ENCODE measurements at places on chromosomes 12 and 14. TPM values are rescaled to one million over a fixed set of nuclear protein-coding genes. Genes with fewer than 3 reads are reported as not detected.

OR6C2 gene
- total RNA-seq, result not detected

RTN1 gene
- 5.6 TPM for total RNA-seq

GRCh38 chr12:48938805-48939204 is 13.5 kb upstream of the FKBP11 start:
- H3K4me1 ChIP-seq, result no peaks in the 10 kb centered on the region
- no peak for DNase-seq
- H3K27me3 ChIP-seq, result no peaks in the 10 kb centered on the region
- H3K27ac ChIP-seq, result no peak overlapping the region
- H3K36me3 ChIP-seq, result peaks cover 11% of the 10 kb centered on the region

TTC9 gene
- total RNA-seq, result 1.0 TPM

DNA sequence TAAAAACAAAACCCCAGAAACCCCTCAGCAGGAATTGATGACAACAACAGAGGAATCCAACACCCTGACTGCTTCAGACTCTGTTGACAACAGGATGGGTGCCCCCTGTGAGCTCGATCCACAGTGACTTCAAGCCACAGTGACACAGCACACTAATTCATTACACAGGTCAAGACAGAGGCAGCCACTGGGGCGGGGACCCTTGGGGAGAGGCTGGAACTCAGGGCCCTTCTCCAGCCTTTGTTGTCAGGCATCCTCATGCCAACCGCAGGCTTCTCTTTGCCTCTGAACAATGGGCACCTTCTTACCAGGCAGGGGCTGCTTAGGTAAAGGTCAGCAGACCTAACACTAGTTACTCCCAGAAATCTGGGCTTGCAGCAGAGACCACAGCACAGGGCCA is 37.6 kb downstream of the ACADS start:
- no peak for DNase-seq
- H3K4me3 ChIP-seq, result no peak overlapping the region
- no peaks in the 10 kb centered on the region for H3K4me1 ChIP-seq
- H3K27me3 ChIP-seq, result no peaks in the 10 kb centered on the region
- no peak overlapping the region for H3K27ac ChIP-seq
- peaks cover 11% of the 10 kb centered on the region for H3K36me3 ChIP-seq

ETFBKMT gene
- 3.3 TPM for total RNA-seq

C12orf42 gene
- total RNA-seq, result not detected

DNA sequence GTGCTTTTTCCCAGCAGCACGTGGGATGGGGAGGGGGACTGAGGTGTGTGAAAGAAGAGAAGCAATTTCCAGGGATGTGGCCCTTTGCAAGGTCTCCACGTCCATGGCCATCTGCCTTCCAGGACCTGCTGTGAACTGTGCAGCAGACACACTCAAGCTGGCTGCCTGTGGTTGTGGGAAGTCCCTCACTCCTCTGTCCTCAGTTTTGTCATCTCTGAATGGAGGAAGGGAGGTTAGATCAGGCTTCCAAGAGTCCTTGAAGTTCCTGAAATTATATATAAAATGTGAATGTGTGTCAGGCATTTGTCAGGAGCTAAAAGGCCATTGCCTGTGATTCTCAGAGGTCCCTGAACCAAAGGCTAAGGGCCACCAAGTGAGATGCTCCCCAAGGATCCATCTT is 328.2 kb downstream of the CACNA1C start:
- H3K4me3 ChIP-seq, result no peak overlapping the region
- no peaks in the 10 kb centered on the region for H3K27me3 ChIP-seq
- DNase-seq, result no peak
- H3K27ac ChIP-seq, result no peak overlapping the region
- H3K36me3 ChIP-seq, result no peaks in the 10 kb centered on the region

DNA sequence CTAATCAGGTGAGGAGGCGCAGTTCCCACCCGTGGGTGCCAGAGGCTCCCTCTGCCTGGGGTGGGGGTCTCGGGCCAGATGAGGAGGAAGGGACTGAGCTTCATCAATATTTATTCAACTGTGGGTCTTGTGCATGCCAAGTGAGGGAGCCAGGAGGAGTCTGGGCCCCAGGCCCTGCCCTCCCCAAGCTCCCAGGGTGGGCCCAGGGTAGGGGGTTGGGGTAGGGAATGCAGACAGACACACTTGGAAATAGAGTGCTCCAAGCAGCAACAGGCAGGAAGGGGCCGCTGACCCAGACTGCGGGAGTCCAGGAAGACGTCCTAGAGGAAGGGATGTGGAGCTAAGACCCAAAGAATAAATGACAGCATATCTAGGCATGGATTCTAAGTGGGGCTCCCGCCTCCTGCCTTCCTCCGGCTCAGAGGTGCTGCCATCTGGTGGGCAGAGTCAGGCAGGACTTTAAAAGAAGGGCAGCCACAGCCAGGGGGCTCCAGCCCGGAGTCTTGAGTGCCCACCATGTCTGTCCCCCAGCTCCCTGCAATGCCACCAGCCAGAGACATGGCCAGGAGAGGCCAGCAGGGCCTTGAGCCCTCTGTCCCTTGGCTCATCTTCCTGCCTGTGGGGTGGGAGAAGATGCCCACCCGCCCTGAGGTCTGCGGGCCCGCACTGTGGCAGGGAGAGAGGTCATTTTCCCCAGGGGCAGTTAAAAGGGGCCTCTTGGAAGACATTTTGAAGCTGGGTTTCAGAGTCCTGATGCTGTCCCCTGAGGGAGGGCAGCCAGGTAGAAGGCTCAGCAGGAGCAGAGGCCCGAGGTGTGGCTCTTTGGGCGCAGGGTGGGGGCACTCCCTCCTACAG is 70.1 kb downstream of the PHETA1 start:
- H3K27ac ChIP-seq, result no peak overlapping the region
- H3K27me3 ChIP-seq, result no peaks in the 10 kb centered on the region
- no peaks in the 10 kb centered on the region for H3K4me1 ChIP-seq
- H3K36me3 ChIP-seq, result no peaks in the 10 kb centered on the region
- H3K4me3 ChIP-seq, result no peak overlapping the region

- no peak overlapping the region for H3K4me3 ChIP-seq
- H3K36me3 ChIP-seq, result no peaks in the 10 kb centered on the region
- no peaks in the 10 kb centered on the region for H3K27me3 ChIP-seq
- no peak for DNase-seq
Measured at GRCh38 chr12:132430838-132431774, 58.8 kb upstream of the FBRSL1 start.

DNA sequence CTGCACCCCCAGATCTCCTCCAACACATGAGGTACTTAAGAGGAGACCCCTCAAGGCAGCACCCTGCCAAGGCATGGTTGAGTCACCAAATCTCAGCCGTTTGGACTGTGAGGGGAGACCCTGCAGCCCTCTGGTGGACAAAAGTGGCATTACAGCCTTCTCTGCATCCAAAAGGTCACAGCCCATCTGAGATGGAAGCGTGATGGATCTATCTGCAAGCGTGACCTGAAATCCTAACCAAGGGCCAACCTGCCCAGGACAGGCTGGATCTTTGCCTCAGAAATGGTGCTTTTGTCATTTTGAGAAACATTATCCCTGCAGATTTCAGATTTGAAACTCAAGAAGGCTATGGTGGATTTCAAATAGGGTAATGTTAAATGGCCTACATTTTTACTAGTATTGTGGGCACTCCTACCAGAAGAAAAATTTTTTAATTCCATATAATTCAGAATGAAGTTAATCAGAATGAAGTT is 23.7 kb upstream of the DHRS4 start:
- DNase-seq, result peak; percentile 77
- no peaks in the 10 kb centered on the region for H3K4me1 ChIP-seq
- H3K4me3 ChIP-seq, result no peak overlapping the region
- no peaks in the 10 kb centered on the region for H3K27me3 ChIP-seq

- DNase-seq, result no peak
- no peaks in the 10 kb centered on the region for H3K27me3 ChIP-seq
- H3K4me1 ChIP-seq, result peaks cover 7% of the 10 kb centered on the region
- H3K27ac ChIP-seq, result peak overlapping the region; percentile 90
- H3K36me3 ChIP-seq, result no peaks in the 10 kb centered on the region
- peak overlapping the region; percentile 95 for H3K4me3 ChIP-seq
Measured at GRCh38 chr12:62466018-62466593, 520 bp upstream of the MON2 start.

- no peaks in the 10 kb centered on the region for H3K4me1 ChIP-seq
- no peaks in the 10 kb centered on the region for H3K27me3 ChIP-seq
- DNase-seq, result no peak
- no peak overlapping the region for H3K4me3 ChIP-seq
- H3K36me3 ChIP-seq, result no peaks in the 10 kb centered on the region
Measured at GRCh38 chr12:58720421-58720820, 199.9 kb downstream of the LRIG3 start.

HOXC12 gene
- not detected for total RNA-seq

- H3K27ac ChIP-seq, result no peak overlapping the region
- H3K4me1 ChIP-seq, result no peaks in the 10 kb centered on the region
- no peaks in the 10 kb centered on the region for H3K36me3 ChIP-seq
- no peak overlapping the region for H3K4me3 ChIP-seq
Measured at GRCh38 chr14:54350203-54350602, 46.6 kb upstream of the CDKN3 start.

DNA sequence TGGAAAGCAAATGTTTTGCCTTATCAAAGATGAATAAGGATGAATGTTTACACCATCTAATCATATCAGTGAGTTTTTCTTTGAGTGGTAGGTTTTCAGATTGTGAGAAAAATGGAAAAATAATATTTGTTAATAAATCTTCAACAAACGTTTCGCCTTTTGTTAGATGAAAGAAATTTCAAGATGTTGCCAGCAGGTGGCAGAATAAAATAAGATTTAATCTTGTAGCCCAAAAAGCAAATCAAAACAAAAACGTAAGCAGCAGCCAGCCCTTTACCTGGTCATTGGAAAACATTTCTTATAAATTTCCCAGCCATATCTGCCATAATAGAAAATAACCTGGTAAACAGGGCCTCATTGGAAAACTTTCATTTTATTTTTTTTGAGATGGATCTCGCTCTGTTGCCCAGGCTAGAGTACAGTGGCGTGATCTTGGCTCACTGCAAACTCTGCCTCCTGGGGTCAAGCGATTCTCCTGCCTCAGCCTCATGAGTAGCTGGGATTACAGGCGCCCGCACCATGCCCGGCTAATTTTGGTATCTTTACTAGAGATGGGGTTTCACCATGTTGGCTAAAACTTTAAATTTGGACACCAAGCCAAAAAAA is 15.4 kb upstream of the TMEM120B start:
- no peak for DNase-seq
- no peak overlapping the region for H3K27ac ChIP-seq
- no peaks in the 10 kb centered on the region for H3K4me1 ChIP-seq
- no peaks in the 10 kb centered on the region for H3K27me3 ChIP-seq

DNA sequence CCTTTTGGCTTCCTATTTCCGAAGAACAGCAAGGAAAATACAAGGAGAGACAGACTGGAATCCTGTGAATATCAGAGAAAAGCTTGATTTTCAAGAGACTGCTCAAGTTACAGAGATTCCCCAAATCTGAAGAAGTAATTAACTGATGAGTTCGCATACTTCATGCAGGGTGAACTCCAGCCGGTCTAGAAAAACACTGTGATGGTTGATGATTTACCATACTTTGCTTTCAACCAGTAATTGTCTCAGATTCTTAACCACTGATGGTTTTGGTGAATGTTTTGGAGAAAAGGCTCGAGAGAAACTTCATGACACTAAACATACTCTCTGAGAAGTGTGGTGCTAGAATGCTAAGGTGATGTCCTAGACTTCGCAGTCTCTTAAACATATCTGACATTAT is 4.4 kb upstream of the PLXNC1 start:
- H3K36me3 ChIP-seq, result no peaks in the 10 kb centered on the region
- DNase-seq, result no peak
- peaks cover 1% of the 10 kb centered on the region for H3K4me1 ChIP-seq
- H3K27me3 ChIP-seq, result peaks cover 8% of the 10 kb centered on the region
- H3K27ac ChIP-seq, result no peak overlapping the region

- H3K27me3 ChIP-seq, result no peaks in the 10 kb centered on the region
- H3K4me3 ChIP-seq, result no peak overlapping the region
- H3K4me1 ChIP-seq, result no peaks in the 10 kb centered on the region
- DNase-seq, result no peak
- no peak overlapping the region for H3K27ac ChIP-seq
Measured at GRCh38 chr12:2064071-2064507, 11.3 kb downstream of the CACNA1C start.

- H3K4me1 ChIP-seq, result no peaks in the 10 kb centered on the region
- H3K36me3 ChIP-seq, result no peaks in the 10 kb centered on the region
- no peaks in the 10 kb centered on the region for H3K27me3 ChIP-seq
- H3K4me3 ChIP-seq, result no peak overlapping the region
Measured at GRCh38 chr12:49335118-49335954, 1.7 kb downstream of the C1QL4 start.

GRCh38 chr12:95694136-95694535 is 96.4 kb downstream of the NTN4 start:
- H3K36me3 ChIP-seq, result no peaks in the 10 kb centered on the region
- H3K4me3 ChIP-seq, result no peak overlapping the region
- H3K4me1 ChIP-seq, result peaks cover 6% of the 10 kb centered on the region
- H3K27ac ChIP-seq, result no peak overlapping the region
- no peaks in the 10 kb centered on the region for H3K27me3 ChIP-seq
- DNase-seq, result peak; percentile 36

DNA sequence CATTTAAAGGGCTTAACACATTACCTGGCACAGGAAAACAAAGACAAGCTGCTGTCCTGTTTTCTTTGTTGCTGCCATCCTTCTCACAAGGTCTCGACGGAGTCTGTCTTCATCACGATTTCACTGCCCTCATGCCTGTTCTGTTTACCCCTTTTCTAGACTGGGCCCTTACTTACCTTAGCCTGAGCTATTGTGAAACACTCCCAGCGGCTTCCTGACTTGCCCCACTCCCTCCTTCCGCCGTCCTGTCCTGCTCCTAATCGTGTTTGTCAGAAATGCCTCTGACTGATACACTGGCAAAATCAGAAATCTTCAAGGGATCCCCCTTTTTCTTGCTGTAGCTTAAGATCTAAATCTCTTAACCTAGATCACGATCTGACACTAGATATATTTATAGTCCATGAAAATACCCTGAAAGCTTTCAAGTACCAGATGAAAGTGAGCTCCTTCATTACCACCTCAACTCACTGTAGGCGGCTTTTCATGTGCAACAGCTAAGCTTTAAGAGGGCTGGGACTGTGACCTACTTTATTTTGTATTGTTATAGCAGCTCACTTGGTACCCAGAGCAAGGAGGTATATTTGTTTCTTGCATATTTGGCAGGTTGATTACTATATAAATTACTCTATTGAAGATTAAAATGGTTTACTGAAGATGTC is 32.1 kb downstream of the TECPR2 start:
- H3K4me3 ChIP-seq, result no peak overlapping the region

TSPAN19 gene
- total RNA-seq, result 0.51 TPM

- no peaks in the 10 kb centered on the region for H3K27me3 ChIP-seq
- no peak for DNase-seq
- no peaks in the 10 kb centered on the region for H3K4me1 ChIP-seq
- H3K4me3 ChIP-seq, result no peak overlapping the region
- H3K27ac ChIP-seq, result no peak overlapping the region
Measured at GRCh38 chr12:52311285-52311648, 9.9 kb downstream of the KRT83 start.

- H3K4me1 ChIP-seq, result no peaks in the 10 kb centered on the region
- no peak overlapping the region for H3K27ac ChIP-seq
- no peaks in the 10 kb centered on the region for H3K36me3 ChIP-seq
Measured at GRCh38 chr12:81610955-81611889, 147.9 kb downstream of the PPFIA2 start.

- H3K4me3 ChIP-seq, result no peak overlapping the region
- H3K4me1 ChIP-seq, result peaks cover 12% of the 10 kb centered on the region
- H3K36me3 ChIP-seq, result no peaks in the 10 kb centered on the region
- no peak for DNase-seq
Measured at GRCh38 chr12:22416801-22417200, 82.3 kb upstream of the ST8SIA1 start.

TIMELESS gene
- total RNA-seq, result 5.8 TPM

- H3K27me3 ChIP-seq, result no peaks in the 10 kb centered on the region
- no peak overlapping the region for H3K4me3 ChIP-seq
Measured at GRCh38 chr14:43792980-43793379, 714.1 kb downstream of the FSCB start.

Measured in pancreas (tissue), 10 donors.